ENCODE measurements at places on chromosomes 1 and 21. TPM values are rescaled to one million over a fixed set of nuclear protein-coding genes. Genes with fewer than 3 reads are reported as not detected.

DNA sequence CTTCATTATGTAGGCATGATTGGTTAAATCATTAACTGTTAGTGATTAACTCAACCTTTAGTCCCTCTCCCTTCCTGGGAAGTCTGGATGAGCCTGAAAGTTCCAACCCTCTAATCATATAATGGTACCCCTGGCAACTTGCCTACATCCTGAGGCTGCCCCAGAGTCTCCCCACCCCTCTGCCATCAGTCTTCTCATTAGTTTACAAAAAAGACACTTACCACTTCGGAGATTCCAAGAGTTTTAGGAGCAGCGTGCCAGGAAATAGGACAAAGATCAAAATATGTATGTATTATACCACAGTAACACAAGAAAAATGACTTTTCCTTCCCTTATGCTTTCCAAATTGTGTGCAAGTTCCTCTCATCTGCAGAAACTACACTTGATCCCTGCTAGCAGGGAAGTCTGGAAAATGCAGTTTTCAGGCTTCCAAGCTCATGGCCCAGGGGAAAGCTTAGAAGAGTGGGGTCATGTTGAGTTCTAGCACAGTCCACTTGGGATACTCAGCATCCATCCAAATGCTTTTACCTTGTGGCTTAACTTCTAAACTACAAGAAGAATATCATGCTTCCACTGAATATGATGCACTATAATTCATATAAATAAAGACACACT lies 64.6 kb upstream of the PPIH start:
- DNase-seq, result no peak

GRCh38 chr1:87292684-87293493 lies 35.8 kb upstream of the LMO4 start:
- DNase-seq, result no peak

The AMY1B gene
- not detected for total RNA-seq

The NDUFV3 gene
- total RNA-seq, result 49.9 TPM

The BRDT gene
- not detected for total RNA-seq

The DENND2C gene
- 5.9 TPM for total RNA-seq

The TMEM82 gene
- not detected for total RNA-seq

The FRRS1 gene
- total RNA-seq, result 12.5 TPM

Data from breast epithelium (tissue), 4 donors.